NCI-H2081 (cell line): ENCODE measurements at places on chromosomes 3 and 15.
A peak's percentile ranks its signal among the peaks of the same experiment; 100 is the strongest.

GRCh38 chr15:101635944-101636727 is 16.0 kb downstream of the TM2D3 start:
- DNase-seq = no peak

DNA sequence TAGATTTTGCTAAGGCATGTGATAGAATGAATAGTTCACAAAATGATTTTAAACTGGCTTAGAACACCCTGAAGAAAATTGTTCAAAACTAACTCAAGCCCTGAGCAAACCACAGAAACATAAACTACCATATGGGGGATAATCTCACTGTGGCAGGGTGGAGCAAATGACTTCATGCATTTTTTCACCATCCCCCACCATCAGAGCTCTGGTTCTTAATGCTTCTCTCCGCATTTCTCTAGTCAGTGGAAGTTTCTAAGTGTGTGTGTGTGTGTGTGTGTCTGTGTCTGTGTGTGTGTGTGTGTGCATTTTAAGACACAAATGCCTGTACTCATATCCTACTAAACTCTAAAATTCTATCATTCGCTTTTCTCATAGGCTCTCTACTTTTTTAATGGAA is 107.1 kb upstream of the PHLDB2 start:
- no peak for DNase-seq

GRCh38 chr3:65664931-65665330 is 373.8 kb downstream of the MAGI1 start:
- no peak for DNase-seq

GRCh38 chr3:145448436-145448835 is 712.5 kb downstream of the PLOD2 start:
- DNase-seq = no peak

GRCh38 chr3:183082355-183082915 is 16.9 kb downstream of the MCCC1 start:
- no peak for DNase-seq

DNA sequence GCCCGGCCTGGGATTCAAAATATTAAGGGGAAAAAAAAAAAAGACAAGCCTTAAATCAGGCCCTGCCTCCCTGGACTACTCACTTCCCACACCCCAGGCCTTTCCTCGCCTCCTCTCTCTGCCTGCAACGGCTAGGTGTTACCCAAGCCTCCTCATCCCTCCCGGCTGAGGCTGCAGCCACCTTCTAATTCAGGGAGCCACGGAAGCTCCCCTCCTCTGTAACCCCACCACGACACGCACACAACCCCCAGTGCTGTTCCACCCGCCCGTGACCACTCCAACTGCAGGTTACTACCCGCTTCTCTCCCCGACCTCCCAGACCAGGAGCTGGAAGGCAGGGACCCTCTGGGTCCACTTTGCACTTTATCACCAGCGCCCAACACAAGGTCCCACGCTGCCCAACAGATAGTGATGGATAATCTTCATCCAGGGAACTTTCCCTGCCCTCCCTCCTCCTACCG is 936 bp downstream of the KIF7 start:
- DNase-seq = no peak

DNA sequence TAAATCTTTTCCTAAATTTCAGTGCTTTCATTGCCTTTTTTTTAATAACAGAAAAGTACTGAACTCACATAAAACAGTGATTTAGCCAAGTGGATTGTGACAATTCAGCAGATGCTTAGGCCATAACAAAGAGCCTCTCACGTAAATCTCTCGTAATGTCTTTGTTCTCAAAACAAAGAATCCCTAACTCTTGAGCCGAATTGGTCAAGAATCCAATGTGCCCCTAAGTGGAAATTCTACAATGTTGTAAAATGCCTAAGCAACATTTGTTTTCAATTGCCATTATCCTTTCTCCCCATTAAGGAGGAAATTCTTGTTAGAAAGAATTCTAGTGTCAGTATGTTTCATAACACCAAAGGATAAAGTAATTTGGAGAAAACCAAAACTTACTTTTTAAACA is 235.7 kb upstream of the THBS1 start:
- DNase-seq = no peak

DNA sequence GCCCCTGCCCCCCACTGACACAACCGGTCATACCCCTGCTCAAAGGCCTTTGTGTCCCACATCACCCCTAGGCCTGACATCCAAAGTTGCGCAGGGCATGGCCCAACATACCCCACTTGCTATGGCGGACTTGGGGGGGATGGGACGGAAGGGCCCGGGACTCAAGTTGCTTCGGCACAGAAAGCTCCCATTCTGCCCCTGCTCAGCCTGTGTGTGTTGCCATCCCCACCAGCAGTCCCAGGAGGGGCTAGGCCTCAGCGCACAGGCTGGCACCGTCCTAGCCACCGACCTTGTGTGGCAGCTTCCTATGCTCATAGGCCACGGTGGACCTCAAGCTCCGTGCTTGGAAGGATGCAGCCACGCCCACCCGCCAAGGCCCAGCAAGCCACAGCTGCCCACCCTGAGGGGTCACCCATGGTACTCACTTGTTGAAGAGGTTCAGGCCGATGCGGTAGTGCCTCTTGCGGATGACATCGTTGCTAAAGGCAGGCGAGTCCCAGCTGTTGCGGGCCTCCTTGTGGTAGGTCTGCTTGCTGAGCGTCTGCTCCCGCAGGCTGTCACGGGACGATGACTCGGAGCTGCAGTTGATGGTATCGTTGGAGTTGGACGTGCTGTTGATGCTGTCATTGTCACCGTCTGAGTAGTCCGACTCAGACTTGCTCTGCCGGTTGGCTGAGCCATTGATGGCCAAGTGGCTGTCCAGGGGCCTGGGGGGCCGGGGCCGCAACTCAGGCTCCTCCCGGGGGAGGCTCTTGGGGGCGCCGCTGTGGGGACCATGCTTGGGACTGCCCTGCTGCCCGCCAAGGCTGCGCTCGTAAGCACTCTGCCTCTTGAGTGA is 93.9 kb upstream of the RPL32 start:
- no peak for DNase-seq

- no peak for DNase-seq
Measured at GRCh38 chr3:193827040-193827669, 234.1 kb downstream of the OPA1 start.

DNA sequence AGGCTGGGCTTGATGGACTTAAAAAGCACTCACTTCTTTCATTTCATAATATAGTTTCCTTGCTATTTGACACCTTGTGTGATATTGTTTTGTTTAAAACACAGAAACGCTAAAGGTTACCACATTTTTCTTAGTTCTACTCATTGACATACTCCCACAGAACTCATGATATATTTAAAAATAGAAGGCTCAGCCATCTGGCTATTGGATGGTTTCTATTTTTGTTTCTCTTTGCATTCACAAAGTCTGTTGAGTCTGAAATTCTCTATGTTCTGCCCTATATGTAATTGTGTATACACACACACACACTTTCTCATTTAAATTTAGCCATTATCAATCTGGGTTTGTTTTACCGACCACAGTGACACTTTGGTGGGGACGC is 128.2 kb downstream of the SOX2 start:
- no peak for DNase-seq

GRCh38 chr15:59349680-59350420 is 22.8 kb downstream of the MYO1E start:
- no peak for DNase-seq

GRCh38 chr3:72185549-72186399 is 400.8 kb upstream of the PROK2 start:
- no peak for DNase-seq

DNA sequence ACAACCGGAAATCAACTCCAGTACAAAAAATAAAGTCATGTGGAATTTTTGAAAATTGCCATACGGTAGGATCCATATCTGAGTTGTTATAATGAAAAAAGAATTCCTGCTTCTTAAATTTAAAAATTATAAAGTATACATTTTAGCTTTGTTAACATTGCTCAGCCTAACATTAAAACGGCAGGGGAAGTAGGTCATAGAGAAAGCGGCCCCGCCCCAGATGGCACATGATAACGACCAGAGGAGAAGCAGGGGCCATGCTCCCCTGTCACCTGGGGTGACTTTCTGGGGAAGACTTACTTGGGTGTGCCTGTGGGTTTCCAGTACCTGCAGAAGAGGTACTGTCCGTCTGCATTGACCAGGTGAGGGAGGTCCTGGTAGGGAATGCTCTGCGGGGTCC is 921 bp downstream of the MGLL start:
- DNase-seq = peak; percentile 42

- DNase-seq = no peak
Measured at GRCh38 chr3:136546720-136547119, 205.5 kb downstream of the STAG1 start.

DNA sequence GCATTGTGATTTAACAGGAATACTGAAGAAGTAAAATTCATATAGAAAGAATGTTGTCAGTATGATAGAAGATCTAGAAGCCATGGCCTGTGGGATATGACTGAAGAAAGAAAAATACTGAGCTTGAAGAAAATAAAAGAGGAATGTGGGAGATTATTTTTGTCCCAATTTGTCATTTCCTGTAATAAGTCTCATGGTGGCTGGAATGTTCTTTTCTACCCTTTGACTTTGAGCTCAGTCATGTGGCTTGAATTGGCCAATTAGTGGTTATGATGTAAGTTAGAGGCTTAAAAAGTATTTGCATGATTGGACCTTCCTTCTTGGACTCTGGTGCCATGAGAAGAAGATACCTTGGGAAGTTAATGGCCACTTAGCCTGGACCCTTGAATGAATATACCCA is 14.1 kb downstream of the APH1B start:
- DNase-seq = no peak

DNA sequence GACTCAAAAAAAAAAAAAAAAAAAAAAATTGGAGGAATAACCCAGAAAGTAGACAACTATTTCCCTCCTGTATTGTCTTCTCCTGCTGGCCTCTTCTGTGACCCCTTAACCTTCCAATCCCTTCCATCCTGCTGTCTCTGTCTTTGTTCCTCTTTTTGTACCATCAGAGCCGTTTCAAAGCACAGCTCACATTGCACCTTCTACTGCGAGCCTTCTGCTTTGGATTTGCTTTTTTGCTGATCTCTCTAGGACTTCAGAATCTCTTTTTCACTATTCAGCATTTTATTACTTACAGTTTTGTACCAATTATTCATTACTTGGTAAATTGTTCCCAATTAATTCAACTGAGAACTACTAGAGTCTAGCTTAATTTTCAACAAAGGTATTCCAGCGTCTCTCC is 284.0 kb upstream of the TBL1XR1 start:
- no peak for DNase-seq

DNA sequence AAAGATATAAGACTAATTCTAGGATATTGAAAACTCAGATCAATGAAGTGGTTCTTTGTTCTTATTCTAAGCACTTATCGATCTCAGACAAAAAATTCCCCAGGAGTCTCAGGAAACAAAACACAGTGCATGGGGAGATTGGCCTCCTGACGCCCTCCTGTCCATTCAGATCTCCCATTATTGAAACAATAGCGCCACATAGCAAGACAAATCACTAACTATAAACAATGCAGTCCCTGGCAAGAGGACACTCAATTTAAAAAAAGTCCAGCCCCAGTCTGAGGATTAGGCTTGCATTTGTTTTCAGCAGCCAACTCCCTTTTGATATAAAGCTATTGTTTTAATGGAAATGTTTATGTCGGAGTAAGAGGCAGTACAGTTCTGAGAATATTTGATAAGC is 528.2 kb downstream of the GABRG3 start:
- no peak for DNase-seq
